Stimulated activated CD8-positive, alpha-beta memory T cell treated with anti-CD3 and anti-CD28 coated beads, Interleukin-4, amount 100 ng/mL, for 1 hour (primary cell): ENCODE measurements at places on chromosomes 13 and 19.
A peak's percentile ranks its signal among the peaks of the same experiment; 100 is the strongest.

DNA sequence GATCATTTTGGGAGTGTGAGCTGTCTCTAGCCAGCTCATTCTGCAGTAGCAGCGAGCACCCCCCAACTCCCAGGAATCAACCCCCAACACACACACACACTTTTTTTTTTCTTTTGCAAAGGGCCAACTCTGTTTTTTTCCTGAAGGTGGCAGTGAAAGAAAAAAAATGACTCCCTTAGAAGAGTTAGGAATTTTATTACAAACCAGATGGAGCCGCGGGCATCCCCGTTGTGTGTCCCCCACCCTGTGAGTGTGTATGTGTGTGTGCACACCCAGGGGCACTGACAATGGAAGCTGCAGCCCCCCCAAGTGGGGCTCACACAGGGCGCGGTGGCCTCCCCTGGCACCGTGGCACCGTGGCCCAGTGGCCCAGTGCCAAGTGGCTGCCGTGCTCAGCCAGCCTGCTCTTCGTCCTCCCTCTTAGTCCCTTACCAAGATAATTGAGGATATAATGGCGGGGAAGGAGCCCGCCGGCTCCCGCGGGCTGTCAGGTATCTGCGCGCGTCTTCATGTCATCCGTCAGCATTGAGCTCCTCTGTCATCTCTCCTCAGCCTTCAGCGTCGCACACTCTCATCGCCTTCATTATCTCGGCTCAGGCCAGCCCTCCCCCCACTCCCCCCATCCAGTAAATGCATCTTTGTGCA is 314.1 kb downstream of the ZNF536 start:
- no peak for DNase-seq

DNA sequence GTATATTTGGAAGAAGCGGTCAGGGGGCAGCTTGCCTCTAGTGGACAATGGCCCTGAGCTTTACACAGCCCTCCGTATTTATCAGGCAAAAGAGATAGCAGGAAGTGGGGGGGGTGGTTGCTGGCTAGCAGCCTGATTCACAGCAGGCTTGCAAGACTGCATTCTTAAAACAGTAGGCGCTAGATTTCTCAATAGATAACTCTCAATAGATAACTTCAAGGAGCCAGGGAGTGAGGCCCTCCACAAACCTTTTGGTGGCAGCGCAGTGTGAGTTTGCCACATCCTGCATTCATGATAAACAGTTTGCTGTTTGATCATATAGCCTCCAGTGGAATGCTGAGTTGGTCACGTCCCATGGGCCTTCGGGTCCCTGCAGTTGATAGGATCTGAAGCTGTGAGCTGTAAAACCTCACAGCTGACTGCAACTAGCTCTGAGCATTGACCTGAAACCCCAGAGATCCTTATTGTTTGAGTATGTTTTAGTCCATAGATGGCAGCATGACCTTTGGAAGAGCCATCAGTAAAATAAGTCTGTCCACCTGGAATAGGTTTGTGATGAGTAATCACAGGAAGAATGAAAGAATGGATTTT is 12.2 kb downstream of the FPR3 start:
- DNase-seq: no peak

GRCh38 chr19:10258080-10258710 is 6.2 kb downstream of the MRPL4 start:
- DNase-seq: no peak

- no peak for DNase-seq
Observed at GRCh38 chr19:56942756-56943155, 102.2 kb upstream of the PEG3 start.

- DNase-seq: no peak
Observed at GRCh38 chr13:24905242-24905641, 141.3 kb downstream of the RNF17 start.

DNA sequence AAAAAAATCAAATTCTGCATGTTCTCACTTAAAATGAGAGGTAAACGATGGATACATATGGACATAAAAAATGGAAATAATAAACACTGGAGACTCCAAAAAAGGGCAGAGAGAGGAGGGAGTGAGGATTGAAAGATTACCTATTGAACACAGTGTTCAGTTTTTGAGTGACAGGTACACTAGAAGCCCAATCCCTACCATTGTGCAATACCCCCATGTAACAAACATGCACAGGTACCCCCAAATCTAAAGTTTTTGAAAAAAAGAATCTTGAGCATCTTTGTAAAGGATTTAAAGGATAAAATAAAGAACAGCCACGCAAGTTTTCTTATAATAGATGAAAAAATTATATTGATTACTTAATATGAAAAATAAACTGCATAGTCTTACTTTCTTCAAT is 16.7 kb upstream of the CLC start:
- DNase-seq: no peak

DNA sequence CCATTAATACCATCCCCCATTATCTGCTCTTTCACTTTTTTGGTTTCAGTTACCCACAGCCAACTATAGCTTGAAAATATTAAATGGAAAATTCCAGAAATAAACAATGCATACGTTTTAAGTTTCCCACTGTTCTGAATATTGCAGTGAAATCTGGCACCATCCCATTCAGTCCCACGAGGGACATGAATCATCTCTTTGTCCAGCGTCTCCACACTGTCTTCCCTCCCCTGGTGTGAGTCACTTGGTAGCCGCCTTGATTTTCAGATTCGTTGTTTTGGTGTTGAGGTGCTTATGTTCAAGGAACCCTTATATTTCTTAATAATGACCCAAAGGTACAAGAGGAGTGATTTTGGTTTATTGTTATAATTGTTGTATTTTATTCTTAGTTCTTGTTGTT is 246.1 kb downstream of the DCT start:
- no peak for DNase-seq

DNA sequence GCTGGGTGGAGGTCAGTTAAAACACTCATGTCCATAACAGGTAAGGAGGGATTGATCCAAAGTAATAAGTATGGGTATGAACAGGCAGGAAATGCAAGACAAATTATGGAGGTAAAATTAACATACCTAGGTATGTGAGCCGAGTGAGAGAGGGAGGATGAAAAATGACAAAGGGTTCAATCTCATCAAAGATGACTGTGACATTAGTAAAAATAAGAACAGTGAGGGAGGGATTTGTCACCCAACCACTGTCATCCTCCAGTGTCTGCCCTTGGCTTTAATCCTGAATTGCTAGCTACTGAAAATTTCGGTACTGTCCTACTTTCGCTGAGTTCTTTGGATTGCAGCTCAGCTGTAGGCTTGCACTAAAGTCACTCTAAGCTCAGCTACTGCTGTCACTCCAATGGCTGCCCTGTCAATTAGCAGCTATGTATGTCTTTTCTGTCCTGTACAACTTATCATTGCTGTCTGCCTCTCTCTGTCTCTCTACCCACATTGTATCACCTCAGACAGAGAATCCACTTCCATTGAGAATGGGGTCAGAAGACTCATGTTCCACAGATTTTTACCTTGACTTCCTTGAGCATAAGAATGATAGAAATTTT is 62.5 kb downstream of the LRRC63 start:
- DNase-seq: no peak

DNA sequence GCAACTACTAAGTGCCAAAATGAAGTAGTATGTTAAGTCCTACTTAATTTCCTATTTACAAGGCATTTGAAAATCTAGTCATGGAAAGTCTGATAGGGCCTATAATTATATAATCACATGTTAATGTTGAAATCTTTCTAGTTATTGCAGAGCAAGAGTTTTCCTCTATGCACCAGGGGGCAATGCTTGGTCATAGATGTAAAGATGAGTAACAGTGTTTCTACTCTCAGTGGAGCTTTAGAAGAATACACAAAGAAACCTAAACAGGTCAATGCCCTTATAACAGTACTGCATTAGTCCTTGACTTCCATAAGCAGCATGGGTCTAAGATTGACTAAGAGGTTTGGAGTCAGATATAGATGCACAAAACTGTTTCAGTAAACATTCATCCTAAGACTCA is 218.7 kb downstream of the KCTD12 start:
- DNase-seq: no peak

GRCh38 chr13:109422161-109422560 is 364.2 kb downstream of the IRS2 start:
- no peak for DNase-seq

- no peak for DNase-seq
Observed at GRCh38 chr19:2514981-2515518, 39.1 kb downstream of the GADD45B start.

- no peak for DNase-seq
Observed at GRCh38 chr13:34412817-34413375, 529.2 kb upstream of the NBEA start.

DNA sequence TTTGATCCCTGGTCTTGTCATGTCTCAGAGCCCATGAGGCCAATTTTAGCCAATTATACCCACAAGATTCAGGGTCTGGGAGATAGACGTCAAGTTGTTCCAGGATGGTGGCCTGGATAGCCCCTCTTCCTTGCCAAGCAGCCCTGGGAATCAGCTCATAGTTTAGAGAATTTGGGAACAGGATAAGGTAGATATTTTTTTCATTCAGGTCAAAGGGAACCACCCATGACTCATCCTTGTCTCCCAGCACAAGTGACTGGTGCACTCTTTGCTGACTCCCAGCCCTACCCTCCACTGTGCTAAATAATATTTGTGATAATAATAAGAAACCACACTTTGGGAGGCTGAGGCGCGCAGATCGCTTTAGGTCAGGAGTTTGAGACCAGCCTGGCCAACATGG is 17.1 kb upstream of the S1PR4 start:
- DNase-seq: no peak

GRCh38 chr19:42528354-42529247 is at the start of gene CEACAM1:
TSS of gene CEACAM1 (minus strand) at chr19:42528481. CDS start at chr19:42528374, 107 bp downstream.
- peak; percentile 10 for DNase-seq

DNA sequence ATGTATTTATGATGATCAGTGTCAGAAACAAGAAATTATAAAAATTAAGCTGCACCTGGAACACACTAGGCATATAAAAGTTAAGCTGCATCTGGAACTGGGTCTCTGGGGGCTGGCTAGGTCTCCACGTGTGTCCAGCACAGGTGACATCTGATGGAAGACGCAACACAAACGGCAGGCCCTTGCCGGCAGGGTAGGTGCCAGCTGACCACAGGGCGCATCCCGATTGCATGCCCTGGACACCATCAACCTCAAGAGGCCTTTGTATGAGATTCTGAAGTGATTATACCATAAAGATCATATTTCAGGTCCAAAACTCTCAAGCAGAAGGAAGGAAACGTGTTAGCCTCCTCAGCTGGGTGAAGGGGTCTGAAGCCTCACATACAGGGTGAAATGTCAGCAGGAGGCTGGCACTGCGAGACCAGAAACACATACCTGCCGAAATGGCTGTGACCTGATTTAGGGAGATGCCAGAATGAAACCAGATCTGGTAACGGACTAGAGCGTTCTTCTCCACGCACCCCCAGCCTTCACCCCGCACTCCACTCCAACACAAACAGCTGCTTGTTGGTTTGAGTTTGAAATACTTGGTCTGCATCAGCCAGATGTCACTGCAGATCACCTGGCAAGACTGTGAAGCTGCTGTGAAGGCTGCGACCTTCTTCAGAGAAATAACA is 37.3 kb downstream of the COL4A1 start:
- DNase-seq: no peak

DNA sequence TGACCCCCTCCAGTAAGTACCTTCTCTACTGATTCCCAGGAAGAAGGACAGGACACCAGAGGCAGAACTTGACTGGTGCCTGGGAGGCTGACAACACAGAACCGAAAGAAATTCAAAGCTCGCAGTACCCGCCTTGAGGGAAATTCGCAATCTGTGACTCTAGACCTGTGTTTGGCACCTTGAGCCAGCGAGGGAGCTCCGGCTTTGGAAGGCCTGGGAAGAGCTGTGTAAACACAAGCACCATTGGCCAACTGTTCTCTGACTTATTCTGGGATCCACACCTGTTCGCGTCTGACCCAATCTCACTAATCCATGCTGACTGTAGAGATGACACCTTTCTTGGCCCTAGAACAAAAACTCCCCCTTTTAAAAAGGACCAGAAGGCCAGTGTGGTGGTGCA is 50.7 kb downstream of the CEBPG start:
- no peak for DNase-seq

DNA sequence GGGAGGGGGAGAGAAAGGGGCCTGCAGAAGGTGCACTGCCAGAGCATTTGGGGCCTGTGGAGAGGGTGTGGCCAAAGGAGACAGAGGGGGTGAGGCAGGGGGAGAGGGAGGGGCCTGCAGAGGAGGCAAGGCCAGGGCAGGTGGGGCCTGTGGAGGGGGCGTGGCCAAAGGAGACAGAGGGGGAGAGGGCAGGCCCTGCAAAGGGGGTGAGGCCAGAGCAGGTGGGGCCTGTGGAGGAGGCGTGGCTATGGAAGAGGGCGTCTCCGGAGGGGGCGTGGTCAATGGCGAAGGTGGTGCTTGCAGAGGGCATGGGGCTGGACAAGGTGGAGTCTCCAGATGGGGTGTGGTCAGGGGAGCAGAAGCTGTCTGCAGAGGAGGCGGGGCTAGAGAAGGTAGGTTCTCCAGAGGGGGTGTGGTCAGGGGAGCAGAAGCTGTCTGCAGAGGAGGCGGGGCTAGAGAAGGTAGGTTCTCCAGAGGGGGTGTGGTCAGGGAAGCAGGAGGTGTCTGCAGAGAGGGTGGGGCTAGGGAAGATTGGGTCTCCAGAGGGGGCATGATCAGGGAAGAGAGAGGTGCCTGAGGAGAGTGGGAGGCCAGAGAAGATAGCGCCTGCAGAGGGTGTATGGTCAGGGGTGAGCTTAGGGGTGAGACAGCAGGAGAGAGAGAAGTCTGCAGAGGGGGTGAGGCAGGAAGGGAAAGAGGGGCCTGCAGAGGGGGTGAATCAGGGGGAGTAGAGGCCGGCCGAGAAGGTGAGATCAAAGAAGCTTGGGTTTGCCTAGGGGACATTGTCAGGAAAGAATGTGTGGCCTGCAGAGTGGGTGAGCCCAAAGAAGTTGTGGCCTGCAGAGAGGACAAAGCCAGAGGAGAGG is 3.4 kb downstream of the PRR36 start:
- no peak for DNase-seq

DNA sequence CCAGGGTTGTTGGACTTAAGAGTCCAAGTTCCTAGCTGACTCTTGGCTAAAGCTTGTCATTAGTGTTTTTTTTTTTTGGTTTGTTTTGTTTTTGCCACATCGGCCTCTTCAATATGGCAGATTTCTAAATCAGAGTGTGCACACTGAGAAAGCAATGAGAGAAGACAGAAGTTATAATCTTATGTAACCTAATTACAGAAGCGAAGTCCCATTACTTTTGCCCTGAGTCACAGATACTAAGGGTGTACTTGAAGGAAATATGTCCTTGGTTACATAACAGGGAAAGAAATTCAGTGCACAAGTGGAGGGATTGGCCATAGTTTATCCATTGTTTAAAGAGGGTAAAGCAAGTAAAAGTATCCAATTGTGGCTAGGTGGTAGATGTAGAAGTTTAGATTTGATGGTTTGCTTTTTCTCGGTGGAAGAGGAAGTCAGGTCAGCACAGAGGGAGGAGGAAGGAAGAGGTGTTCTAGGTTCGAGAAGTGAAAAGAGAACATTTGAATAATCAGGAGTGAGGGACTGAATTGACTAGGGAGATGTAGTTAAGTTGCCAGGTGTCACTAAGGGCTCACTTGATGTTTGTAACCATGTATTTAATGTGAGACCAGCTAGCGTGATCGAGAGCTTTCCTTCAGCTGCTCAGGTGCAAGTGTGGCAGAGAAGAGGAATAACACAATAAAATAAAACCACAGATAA is 12.2 kb downstream of the GTF2F2 start:
- DNase-seq: no peak

GRCh38 chr19:20923077-20923871 is at the start of gene ZNF85:
TSS of gene ZNF85 (plus strand) at chr19:20923251. CDS start at chr19:20923401, 150 bp downstream.
- peak; percentile 82 for DNase-seq
